Cerebellum (tissue), 4 donors: ENCODE measurements at places on chromosomes 6 and 20.

GRCh38 chr6:25499615-25500235 is 152.3 kb upstream of the SCGN start:
- DNase-seq, result no peak

DNA sequence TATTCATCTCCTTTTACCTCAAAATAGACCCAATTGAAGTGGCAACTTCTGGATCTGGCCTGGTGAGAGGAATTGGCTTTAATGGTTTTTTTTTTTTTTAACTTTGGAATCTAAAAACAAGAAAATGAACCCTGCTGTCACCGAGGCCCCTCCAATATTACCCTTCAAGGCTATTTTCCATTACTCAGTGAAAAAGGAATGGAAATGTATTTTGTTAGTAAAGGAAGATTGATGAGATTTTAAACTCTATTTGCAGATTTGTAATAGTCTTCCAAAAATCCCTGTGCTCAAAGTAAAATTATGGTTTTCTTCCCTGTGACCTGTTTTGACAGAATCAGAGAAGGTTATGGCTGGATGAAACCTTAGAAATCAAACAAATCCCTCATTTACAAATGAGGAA is 102.9 kb downstream of the TMEM170B start:
- no peak for DNase-seq

GRCh38 chr20:63215101-63216040 is 560 bp downstream of the YTHDF1 start:
- no peak for DNase-seq

GRCh38 chr20:965956-966355 is 36.2 kb downstream of the RSPO4 start:
- no peak for DNase-seq

DNA sequence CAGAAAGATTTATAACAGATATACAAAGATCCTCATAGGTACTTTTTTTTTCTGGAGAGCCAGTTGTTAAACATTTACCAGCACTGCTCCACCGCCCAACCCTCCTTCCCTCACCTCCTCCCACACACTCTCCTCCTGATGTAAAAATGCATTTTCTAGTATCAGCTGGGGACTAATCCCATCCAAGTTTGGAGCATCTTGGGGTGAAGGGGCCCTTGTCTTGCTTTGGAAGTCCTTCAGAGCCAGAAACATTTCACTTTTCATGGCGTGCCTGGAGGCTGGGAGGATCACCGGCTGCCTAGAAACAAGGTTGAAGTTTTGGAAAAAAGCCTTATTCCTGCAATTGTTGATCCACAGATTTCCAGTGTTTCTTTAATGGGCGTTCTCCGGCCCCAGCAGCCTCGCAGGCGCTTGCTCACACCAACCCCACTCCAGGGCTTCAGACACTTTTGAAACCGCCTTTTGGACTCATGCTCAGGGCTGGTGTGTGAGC is 165.1 kb upstream of the AFDN start:
- DNase-seq, result no peak

DNA sequence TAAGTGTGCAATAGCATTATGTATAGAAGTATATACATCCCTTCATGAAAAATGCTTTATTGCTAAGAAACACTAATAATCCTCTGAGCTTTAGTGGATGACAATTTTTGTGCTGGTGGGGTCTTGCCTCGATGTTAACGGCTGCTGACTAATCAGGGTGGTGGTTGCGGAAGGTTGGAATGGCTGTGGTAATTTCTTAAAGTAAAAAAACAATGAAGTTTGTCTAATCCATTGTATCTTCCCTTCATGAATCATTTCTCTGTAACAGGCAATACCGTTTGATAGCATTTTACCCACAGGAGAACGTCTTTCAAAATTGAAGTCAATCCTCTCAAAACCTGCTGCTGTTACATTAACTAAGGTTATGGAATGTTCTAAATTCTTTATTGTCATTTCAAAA is 816.5 kb upstream of the GJE1 start:
- no peak for DNase-seq

DNA sequence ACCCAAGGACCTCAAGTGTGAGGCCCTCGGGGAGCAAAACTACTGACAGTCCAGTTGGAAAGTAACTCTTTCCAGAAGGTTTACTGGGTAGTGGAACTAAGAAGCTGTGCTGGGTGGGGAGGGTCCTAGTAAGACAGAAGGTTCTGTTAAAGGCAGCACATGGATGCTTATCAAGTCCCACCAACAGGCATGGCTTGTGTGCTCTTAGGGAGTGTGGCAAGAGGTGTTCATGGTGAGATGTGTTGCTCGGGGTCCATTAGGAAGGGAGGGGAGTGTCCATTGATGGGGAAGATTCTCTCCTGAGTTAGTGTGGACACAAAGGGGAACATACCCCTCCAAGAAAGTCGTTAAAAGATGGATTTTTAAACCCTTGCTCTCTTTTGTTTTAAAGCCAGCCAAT is 120.6 kb downstream of the LY86 start:
- DNase-seq, result no peak

- DNase-seq, result no peak
Measured at GRCh38 chr20:10649797-10650160, 24.0 kb downstream of the JAG1 start.

DNA sequence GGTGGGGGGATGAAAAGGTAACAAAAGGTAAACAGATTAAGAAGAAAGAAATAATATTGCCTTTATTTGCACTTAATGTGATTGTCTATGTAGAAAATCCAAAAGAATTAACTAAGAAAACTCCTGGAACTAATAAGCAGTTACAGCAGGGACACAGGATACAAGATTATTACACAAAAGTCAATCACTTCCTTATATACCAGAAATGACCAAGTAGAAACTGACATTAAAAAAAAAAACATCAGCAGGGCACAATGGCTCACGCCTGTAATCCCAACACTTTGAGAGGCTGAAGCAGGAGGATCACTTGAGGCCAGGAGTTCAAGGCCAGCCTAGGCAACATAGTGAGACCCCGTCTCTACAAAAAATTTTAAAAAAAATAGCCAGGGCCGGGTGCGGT is 123.2 kb upstream of the RIPOR2 start:
- no peak for DNase-seq

DNA sequence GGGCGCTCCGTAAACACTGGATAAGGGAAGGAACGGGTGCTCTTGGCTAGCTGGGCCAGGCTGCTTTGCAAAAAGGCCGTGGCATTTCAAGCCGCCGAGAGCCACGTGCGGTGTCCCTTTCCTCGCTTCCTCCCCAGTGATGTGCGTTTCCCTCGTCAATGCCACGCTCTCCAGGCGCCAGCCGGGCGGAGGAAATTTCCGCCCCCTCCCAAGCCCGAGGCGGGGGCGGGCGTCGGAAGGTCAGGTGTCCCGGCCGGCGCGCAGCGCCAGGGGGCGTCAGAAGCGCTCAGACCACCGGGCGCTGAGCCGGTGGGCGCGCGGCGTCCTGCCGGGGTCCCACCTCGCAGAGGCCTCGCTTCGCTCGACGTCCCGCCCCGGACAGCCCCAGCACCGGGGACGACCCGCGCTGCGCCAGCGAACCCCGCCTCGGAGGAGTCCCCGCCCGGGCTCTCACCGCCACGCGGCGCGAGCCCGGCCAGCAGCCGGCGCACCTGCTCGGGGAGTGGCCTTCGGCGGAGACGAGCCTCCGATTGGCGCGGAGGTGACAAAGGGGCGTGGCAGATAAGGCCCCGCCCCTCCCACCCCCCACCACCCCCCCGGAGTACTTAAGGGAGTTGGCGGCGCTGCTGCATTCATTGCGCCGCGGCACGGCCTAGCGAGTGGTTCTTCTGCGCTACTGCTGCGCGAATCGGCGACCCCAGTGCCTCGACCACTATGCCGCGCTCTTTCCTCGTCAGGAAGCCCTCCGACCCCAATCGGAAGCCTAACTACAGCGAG is at the start of gene SNAI1:
Gene SNAI1 (plus strand): TSS at position 635 of the 777 bp plus-strand sequence. CDS start 80 bp downstream, at position 715.
- DNase-seq, result peak; percentile 89

DNA sequence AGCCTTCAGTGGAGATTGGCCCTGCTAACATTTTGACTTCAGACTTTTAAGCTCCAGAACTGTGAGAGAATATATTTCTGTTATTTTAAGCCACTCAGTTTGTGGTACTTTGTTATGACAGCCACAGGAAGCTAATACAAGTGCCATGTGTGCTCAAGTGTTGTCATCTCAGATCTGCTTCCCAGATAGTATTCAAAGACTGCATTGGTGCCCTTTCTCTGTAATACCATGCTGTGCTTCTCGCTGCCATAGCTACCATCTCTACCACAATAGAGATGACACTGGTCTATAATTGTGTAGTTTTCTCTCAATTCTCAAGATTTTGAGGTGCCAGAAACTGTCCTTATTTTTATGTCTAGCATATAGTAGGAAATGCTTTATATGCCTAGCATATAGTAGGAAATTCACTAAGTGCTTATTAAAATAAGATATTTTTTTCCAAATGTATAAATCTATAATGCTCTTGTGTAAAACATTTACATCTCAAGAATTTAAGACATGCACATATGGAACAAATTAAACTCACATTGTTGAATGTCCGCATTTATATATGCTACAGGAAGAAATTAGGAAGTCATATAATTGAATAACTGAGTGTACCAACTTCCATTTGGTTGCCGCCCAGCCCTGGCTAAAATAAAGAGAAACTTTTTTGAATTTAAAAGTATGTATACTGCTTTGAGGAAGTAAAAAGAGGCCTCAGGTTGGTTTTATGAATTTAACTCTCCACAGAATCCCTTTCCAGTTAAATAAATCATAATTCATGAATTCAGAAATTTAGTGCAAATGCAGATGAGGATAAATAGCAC is 77.6 kb downstream of the TPBG start:
- no peak for DNase-seq

DNA sequence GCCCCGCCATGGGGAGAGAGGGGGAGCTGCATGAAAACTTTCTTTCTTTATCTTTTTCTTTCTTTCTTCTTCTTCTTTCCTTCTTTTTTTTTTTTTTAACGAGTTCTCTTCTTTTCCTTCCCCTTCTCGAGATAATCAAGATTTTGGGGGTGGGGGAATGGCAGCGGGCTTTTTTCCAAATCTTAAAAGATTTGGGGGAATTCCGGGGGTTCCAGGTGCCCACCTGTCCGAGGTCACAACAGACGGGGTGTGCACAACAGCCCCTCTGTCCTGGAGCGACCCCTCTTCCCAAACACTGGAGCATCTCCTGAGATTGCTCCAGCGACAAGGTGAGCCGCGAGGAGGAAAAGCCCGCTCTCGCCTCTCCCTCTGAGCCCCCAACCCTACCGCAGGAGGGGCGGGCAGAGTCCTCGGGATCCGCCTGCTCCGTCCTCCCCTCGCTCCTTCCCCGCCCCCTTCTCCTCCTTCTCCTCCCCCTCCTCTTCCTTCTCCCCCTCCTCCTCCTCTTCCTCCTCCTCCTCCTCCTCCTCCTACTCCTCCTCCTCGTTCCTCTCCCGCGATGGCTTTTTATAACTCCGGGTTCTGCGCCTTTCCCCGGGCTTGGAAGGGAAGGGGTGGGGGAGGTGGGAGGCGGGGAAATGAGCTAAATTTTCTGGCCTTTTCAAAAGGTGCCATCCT is 689 bp upstream of the KCNB1 start:
- DNase-seq, result no peak

- no peak for DNase-seq
Measured at GRCh38 chr6:103183831-103184411, 1675.8 kb downstream of the HACE1 start.

- no peak for DNase-seq
Measured at GRCh38 chr6:94367316-94367715, 948.0 kb upstream of the EPHA7 start.

DNA sequence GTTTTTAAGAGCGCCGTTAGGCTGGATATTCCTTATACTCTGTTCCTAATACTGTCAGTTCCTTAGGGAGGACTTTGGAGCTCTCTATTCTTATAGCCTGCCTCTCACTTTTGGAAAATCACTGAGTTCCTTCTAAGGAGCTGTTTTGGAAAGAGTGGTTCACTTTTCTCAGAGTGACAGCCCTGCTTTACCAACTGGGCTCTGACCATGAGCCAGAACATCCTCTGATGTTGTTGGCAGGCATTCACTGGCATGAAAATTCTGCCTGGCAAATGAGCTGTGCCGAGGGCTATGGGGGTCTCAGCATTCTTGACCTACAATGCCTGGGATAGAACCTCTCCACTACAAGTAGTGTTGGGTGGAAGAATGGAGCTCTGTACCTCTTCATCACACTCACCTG is 14.9 kb upstream of the SEMG1 start:
- no peak for DNase-seq

DNA sequence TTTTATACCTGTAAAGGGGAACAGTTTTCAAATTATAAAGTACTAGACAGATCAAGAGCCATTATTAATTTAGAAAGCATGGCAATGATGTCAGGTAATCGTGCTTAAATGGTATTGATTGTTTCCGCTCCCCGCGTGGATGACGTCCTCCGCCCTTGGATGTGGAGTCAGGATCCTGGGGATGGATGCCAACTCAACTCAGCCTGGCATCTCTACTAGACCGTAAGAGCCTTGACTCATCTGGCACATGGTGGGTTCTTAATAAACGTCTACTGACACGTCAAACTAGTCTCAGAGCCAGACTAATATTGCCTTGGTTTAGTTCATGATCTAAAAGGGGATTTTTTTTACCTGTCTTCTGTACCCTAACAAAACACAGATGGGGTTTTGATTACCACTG is 80.2 kb downstream of the LRFN2 start:
- DNase-seq, result no peak

DNA sequence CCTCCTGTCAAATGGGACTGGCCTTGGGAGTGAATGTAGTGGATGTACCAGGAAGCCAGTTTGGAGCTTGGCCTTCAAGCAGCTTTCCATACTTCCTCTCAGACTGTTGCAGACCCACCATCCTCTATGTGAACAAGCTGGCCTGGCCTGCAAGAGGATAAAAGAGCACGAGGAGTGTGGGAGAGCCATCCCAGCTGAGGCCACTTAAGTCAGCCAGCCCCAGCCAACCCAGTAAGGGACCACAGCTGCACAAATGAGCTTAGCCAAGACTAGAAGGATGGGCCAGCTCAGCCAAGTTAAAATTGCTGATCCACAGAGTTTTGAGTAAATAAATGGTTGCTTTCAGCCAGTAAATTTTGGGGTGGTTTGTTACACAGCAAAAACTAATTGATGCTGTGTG is 156.9 kb upstream of the SOX4 start:
- no peak for DNase-seq

DNA sequence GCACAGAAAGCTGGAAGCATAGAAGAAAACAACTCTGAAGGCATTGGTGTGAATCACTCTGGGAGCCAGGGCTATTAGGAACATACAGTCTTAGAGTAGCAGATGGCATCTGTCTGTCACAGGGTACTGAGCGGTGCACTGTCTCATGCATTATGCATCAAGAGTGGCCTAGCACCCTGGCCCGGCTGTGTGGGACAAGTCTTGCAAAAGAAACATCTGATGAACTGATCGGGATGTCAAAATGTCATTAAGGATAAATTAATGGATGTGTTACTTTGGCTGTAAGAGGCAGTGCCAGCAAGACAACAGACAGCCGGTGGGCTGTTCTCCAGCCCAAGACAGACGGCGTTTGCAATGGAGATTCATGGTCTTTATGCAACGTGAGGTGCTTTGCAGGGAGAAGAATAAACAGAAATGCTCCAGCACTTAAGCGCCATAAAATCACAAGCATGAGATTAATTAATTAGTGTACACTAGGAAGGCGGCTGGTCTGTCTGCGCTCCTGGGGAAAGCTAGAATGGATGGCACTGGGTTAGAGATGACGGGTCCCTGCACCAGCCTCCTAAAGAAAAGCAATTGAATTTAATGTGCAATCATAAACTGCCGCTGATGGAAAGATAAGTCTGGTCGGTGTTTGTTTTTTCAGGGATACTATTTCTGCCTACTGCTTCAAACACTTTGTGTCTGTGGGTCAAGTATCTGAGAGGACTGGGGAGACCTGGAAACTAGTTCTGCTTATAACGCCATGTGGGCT is 600.6 kb upstream of the CHD6 start:
- DNase-seq, result no peak
